ENCODE measurements at places on chromosomes 13 and 19.
A peak's percentile ranks its signal among the peaks of the same experiment; 100 is the strongest.

DNA sequence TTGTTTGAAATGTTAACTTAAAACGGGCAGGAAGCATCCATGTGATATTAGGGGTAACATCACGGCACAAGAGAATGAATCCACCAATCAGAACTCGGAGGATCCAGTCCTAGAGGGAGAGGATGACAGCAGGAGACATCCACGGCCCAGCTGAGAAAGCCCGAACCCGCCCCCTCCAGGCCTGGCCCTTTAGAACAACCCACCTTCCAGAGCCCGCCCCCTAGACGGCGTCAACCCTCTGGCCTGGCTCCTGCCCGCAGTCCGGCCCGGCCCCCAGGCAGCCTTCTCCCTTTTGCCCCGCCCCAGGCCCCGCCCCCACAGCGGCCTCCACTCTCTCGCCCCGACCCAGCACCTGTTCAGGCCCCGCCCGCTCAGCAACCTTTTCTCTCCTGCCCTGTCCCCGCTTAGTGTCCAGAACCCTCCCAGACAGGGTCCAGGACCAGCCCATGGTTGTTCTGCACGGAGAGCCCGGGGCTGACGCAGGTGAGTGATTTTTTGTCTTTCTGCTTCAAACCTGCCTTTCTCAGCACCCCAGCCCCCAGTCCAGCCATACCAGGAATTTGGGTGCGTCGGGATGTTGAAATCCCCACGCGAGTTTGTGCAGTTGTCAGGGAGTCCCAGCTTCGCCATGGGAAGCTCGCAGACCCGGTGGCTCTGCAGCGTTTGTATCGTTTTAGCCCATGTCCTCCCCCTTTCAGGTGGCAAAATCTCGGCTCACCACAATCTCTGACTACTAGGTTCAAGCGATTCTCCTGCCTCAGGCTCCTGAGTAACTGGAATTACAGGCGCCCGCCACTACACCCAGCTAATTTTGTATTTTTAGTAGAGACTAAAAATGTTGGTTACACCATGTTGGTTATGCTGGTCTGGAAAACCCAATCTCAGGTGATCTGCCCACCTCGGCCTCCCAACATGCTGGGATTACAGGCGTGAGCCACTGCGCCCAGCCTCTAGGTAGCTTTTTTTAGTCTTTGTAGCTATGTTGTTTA, 16.1 kb downstream of the ZNF816 start:
- no peak for DNase-seq

- DNase-seq = no peak
These were observed 144.2 kb upstream of the ZNF91 start for GRCh38 chr19:23539499-23539898.

GRCh38 chr13:31236211-31236786, 36.5 kb downstream of the B3GLCT start:
- DNase-seq = no peak

GRCh38 chr13:74210693-74211393, 76.6 kb upstream of the KLF12 start:
- DNase-seq = no peak

DNA sequence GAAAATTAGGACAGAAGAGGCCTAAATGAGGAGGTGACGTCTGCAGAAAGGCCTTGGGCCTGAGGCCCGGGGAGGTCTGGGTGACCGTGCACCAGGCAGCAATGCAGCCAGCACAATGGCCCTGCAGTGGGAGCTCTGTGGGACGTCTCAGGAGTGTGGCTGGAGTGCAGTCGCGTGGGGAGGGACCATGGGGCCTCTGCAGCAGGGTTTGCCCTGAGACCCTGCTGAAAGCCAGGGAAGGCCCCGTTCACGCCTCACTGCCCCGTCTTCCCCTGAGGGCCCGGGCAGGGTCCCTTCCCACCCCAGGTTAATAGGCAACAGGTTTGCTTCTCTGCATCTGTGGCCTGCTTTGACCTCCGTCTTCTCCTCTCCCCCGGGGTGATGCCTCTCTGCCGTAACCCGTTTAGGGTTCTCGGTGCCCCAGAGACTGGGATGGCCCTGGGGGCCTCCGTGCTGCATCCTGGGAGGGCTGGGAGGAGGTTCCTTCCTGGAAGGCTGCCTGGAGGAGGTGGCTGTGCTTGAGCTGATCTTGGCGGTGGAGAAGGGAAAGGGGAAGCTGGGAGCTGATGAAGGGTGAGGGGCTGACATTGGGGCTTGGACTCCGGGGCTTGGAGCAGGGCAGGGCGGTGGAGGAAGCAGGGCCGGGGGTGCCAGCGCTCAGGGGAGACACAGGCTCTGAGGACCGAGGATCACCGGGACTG, 9.7 kb downstream of the PALM start:
- DNase-seq = no peak

- DNase-seq = no peak
These were observed 2816.6 kb downstream of the PCDH9 start for GRCh38 chr13:64413529-64413928.

GRCh38 chr13:80605716-80606115, 264.8 kb upstream of the SPRY2 start:
- DNase-seq = no peak

DNA sequence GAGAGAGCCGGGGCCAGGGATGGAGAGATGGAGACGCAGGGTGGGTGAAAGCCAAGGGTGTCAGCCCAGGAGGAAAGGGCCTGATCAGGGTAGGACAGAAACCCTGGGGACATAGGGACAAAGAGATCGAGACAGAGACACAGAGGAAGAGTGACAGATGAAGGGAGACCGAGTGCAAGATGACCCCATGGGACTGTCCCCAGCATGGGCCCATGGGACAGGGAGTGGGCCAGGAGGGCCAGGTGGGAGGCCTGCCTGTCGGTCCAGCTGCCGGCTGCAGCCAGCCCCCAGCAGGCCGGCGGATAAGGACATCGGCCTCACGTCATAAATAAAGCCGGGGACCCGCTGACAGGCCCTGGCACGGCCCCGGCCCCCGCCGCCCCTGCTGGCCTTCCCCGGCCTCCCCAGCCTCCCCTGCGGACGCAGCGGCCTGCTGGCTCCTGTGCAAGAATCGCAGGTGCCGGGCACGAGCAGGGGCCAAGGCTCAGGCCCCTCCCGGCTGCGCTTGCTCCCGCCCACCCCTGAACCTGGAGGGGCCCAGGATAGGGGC, 6.3 kb downstream of the REX1BD start:
- no peak for DNase-seq

- no peak for DNase-seq
These were observed 4.6 kb upstream of the ACTL9 start for GRCh38 chr19:8703223-8703622.

- no peak for DNase-seq
These were observed 40.6 kb upstream of the ZNF681 start for GRCh38 chr19:23799321-23799720.

DNA sequence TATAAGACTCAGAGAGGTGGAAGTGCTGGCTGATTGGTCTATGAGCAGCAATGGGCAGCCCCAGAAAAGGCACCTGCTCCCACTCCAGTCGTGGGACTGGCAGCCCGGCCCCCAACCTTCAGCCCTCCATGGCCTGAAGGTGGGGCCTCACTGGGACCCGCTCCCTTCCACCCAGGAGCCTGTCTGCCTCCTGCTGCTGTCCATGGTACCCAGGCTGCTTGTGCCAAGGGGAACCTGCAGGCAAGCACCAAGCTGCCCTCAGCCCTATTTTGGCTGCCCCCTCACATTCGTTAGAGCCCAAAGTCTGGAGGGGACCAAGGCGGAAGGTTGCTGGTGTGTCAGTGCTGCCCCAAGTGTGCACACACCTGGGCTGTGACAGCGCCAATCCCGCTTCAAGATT, 2304.9 kb downstream of the PCDH9 start:
- no peak for DNase-seq

DNA sequence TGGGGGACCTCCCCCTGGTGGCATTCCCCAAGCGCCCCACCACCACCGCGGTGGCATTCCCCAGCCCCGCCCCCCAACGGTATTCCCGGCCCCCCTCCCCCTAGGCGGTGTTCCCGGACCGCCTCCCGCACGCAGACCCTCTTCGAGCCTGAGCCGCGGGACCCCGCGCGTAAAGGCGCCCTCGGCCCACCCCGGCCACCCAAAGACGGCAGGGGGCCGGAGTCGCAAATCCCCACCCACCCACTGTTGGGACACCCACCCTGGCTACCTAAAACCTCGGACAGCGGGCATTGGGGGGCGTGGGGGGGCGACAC, 22.4 kb downstream of the OLFM2 start:
- no peak for DNase-seq

DNA sequence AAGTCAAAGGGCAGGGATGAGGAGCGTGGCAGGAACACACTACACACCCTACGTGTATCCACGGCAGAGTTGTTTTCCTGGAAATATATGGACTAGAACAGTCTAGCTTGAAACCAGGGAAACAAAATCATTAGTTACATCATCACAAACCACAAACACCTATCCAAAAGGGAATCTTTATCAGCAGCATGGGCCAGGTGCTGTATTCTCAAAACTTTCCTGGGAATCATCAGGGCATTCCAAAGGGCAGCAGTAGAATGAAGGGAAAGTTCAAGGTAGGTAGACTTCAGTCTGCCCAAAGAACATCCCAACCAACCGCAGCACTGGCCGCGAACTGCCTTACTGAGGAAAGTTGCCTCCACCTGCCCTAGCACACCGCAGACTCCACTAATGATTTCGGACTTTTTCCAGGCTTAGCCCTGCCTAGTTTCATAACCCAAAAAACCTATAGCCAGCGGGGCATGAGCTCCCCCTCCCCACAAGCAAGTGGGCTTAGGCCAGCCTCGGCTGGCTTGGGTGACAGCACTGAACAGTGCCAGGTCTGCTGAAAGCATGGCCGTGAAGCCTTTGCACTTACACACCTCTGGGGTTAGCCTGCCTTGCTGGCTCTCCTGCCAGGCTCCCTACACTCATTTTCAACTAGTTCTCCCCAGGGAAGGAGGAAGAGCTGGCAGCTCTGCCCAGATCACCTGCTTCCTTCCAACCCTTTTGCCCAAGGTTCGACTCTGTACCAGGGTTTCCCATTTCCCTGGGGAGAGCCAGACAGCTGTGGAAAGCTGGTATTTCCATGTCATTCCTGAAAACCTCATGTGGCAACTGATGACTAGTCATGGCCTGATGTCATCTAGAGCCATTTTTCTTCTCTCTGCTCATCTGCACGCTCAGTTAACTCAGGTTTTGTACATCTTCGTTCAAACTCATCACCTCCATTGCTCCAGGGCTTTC, 77.3 kb upstream of the UBAC2 start:
- DNase-seq = no peak

- DNase-seq = no peak
These were observed 247.3 kb downstream of the MTUS2 start for GRCh38 chr13:29067306-29067945.

GRCh38 chr19:1914826-1915341, 9.7 kb downstream of the ADAT3 start:
- DNase-seq = no peak

- no peak for DNase-seq
These were observed 722 bp upstream of the ICAM1 start for GRCh38 chr19:10270180-10270615.

- peak; percentile 90 for DNase-seq
These were observed at the start of gene ATP5F1D for GRCh38 chr19:1241417-1242095. ATP5F1D (plus strand) TSS chr19:1241751; CDS start chr19:1241851, 100 bp downstream.

DNA sequence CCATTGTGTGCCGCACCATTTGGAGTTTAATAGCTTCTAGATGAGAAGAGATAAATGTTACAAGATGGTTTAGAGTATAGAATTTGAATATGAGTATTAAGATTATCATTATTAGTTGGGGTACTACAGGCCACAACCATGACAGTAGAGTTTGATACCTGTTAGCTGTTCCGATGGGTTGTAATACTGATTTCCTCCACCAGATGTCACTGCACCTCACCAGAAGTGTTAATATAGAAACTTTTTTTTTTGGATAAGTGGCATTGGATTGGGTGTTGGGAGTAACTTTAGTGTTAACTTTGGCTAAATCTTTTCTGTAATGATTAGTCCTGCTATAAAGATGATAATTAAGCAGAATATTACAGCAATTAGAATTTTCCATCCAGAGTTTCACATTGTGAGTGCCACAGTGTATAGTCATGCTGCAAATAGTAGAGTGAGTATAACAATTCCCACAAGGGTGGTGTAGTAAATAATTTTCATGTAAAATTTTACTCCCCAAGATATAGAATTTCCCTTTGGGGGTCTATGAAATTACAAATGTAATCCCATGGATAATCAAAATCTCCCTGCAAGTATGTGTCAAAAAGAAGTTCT, 56.3 kb downstream of the PSG3 start:
- no peak for DNase-seq

- no peak for DNase-seq
These were observed 30.0 kb upstream of the ATP12A start for GRCh38 chr13:24650161-24650560.

DNA sequence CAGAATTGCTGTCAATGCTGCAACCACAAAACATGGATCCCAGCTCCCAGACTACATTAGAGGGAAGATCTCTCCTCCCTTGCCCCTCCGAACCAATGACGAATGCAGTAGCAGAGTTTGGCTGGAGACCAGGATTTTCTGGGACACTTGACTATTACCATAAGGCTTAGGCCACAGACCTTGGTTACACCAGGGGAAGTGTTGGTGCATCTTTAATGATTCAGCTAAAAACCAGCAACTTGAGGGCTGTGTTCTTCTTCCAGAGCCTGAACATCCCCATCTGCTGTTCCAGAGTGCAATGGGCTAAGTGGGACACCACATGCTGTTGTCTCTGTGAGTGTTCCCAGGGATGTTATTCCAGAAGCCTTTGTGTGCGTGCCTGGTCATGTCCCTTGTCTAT, 528.2 kb downstream of the LMO7 start:
- DNase-seq = no peak

- no peak for DNase-seq
These were observed 588 bp downstream of the DNASE2 start for GRCh38 chr19:12880551-12881171.

DNA sequence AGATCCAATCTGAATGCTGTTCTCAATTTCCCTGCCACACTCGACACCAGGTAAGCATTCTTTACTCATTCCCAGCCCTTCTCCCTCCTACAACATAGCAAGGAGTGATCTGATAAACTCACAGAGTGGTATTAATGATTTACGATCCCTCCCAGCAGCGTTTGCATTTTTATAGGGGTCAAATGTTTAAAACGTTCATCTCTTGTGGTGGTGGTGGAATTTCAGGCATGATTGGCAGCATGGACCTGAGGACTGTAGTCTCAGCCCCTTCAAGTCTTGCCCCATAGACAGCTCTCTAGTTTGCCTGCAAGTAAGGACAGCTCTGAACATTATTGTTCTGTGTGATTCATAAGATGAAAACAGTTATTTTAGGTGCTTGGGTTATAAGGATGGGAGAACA, 565.7 kb downstream of the EFNB2 start:
- no peak for DNase-seq

GRCh38 chr13:38702669-38703068, 15.8 kb downstream of the FREM2 start:
- no peak for DNase-seq
